ENCODE measurements at places on chromosomes 1 and 21. TPM values are rescaled to one million over a fixed set of nuclear protein-coding genes. Genes with fewer than 3 reads are reported as not detected.
A peak's percentile ranks its signal among the peaks of the same experiment; 100 is the strongest.

DNA sequence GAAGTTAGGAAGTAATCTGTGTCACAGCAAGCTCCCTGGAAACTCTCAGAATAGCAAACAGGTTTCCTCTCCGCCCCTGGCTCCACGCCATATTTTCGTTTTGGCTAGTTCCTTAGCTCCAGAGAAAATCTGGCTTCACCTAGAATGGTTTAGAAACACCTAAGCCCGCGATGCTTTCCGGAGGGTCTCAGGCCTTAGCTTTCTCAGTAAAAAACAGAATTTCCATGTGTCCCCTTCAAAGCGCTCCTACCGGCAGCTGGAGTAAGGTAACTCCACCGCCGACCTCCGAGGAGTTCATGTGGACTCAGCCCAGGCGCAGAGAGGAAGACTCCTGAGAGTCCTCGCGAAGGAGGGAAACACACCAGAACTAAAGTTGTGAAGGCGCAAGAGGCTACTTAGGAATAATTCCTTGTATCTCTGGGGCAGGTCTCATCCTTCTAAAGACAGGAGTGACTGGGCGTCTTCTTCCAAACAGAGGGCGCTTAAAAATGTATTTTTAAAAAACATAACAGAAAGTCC, 406 bp downstream of the KIAA0040 start:
- DNase-seq = peak; percentile 83

- no peak for DNase-seq
These were observed 38.0 kb downstream of the PLPP3 start for GRCh38 chr1:56541408-56541807.

DNA sequence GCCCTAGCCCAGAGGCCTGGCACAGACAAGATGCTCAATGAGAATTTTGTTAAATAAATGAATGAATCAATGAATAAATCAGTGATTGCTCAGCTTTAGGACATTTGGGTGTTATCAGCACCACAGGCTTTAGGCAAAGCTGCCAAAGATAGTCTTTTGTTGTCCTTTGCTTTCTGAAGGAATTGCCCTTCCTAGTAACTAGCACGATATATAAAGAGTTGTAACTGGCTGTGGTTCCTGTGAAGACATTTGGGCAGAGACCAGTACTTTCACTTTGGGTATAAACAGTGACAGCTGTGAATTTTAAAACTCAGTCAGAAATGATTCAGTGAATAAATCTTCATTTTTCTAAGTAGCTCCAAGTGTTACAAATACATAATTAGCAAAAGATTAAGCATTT, 13.3 kb downstream of the RNU5D-1 start:
- DNase-seq = no peak

GRCh38 chr1:20234788-20235535, 48.6 kb upstream of the PLA2G2C start:
- DNase-seq = no peak

CR1L gene
- not detected for total RNA-seq

DNA sequence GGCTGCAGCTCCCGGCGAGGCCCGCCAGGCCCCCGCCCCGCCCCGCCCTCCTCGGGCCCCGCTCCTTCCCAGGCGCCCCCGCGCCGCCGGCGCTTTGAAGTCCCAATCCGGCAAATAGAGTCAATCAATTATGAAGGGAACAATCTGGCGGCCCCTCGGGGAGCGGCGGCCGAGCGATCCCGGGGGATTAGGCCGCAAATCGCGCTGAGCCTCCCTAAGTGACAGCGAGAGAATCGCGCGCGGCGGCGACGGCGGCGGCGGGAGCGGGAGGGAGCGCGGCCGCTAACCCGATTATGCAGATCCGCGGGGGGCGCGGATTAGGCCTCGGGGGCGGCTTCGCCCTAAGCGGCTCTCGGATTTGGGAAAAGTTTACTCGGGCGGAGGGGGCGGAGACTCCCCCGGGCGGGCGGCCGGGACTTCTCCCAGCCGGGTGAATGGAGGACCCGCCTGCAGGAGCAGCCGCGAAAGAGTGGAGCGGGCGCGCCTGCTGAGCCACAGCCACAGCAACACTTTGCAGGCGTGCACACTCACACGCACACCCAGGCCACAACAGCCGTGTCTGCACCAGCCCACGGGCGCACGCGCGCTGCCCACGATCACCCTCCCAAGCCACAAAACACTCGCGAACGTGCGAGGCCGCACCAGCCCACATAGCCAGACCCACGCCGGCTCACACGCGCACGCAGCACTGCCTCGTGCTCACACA, 23.0 kb upstream of the DMBX1 start:
- peak; percentile 28 for DNase-seq

- DNase-seq = no peak
These were observed 18.1 kb upstream of the SAMD13 start for GRCh38 chr1:84283381-84283780.

- DNase-seq = no peak
These were observed 70.7 kb downstream of the EVA1C start for GRCh38 chr21:32483293-32483595.

- no peak for DNase-seq
These were observed 1378.1 kb upstream of the PRMT6 start for GRCh38 chr1:105678334-105678733.

GBP7 gene
- not detected for total RNA-seq

- DNase-seq = no peak
These were observed 243.0 kb upstream of the GJB5 start for GRCh38 chr1:34511802-34512201.

GRCh38 chr21:23887725-23888306, 1719.5 kb downstream of the MRPL39 start:
- no peak for DNase-seq

GRCh38 chr1:208203848-208204609, 40.2 kb downstream of the PLXNA2 start:
- DNase-seq = no peak

- no peak for DNase-seq
These were observed 15.5 kb upstream of the PSMG1 start for GRCh38 chr21:39198800-39199199.

SH2D1B gene
- not detected for total RNA-seq

DNA sequence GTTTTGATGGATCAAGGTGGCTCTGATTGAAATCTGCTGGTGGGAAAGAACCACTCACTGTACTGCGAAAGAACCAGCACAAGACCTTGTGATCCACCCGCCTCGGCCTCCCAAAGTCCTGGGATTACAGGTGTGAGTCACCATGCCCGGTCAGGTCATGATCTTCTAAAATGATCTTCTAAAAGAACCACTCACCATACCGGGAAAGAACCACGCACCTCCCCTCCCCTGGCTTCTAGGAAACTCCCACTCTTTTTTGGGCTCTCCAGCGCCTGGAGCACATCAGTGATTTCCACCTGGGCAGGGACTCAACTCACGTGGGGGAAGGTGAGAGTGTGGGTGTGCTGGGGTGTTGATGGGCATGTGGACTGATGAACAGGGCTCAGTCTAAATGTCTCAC, 7.9 kb upstream of the RAB7B start:
- no peak for DNase-seq

GRCh38 chr21:46634966-46635323, 529 bp upstream of the PRMT2 start:
- peak; percentile 95 for DNase-seq

DNA sequence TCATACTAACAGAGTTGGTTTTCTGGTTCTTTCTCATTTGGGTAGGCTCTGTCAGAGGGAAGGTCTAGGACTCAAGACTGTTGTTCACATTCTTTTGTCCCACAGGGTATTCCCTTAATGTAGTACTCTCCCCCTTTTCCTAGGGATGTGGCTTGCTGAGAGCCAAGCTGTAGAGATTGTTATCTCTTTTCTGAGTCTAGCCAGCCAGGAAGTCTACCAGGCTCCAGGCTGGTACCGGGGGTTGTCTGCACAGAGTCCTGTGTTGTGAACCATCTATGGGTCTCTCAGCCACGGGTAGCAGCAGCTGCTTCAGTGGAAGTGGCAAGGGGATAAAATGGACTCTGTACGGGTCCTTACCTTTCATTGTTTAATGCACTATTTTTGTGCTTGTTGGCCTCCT, 226.4 kb downstream of the LBR start:
- DNase-seq = no peak

SPRR3 gene
- 3.1 TPM for total RNA-seq

GRCh38 chr1:55864251-55864650, 649.1 kb upstream of the USP24 start:
- no peak for DNase-seq

LYPD8 gene
- total RNA-seq = not detected

GRCh38 chr1:183032122-183032921, 9.1 kb downstream of the LAMC1 start:
- no peak for DNase-seq

All from stomach (tissue), 19 donors.